A673 (cell line): ENCODE measurements at places on chromosomes 2 and 18. TPM values are rescaled to one million over a fixed set of nuclear protein-coding genes. Genes with fewer than 3 reads are reported as not detected.
A peak's percentile ranks its signal among the peaks of the same experiment; 100 is the strongest.

GRCh38 chr2:148614322-148615049, 30.1 kb upstream of the EPC2 start:
- H3K4me1 ChIP-seq, result peaks cover 28% of the 10 kb centered on the region
- no peak overlapping the region for H3K4me3 ChIP-seq
- no peaks in the 10 kb centered on the region for H3K36me3 ChIP-seq
- no peaks in the 10 kb centered on the region for H3K27me3 ChIP-seq
- peak overlapping the region; percentile 60 for H3K27ac ChIP-seq

- no peak for DNase-seq
- no peak overlapping the region for H3K4me3 ChIP-seq
- H3K4me1 ChIP-seq, result no peaks in the 10 kb centered on the region
- H3K27ac ChIP-seq, result no peak overlapping the region
- no peaks in the 10 kb centered on the region for H3K36me3 ChIP-seq
- no peaks in the 10 kb centered on the region for H3K27me3 ChIP-seq
Observed at GRCh38 chr2:41903474-41904135, 144.2 kb upstream of the PKDCC start.

DNA sequence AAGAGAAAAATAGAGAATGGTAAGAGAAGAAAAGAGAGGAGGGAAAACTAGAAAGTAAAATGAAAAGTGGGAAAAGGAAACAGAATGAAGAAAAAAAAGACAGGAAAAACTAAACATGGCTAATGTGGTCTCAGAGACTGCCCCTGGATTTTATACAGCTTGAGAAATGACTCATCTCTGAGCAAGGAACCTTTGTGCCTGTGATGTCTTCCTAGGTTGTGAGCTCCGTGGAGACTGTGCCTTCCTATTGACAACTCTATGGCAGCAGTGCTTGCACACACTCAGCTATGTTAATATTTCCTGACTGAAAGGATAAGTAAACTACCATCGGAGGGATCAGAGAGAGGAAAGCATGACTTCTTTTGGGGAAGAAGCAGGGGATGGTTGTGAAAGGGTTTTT, 203.8 kb downstream of the RDH14 start:
- no peak overlapping the region for H3K27ac ChIP-seq
- peak; percentile 24 for DNase-seq
- no peaks in the 10 kb centered on the region for H3K36me3 ChIP-seq
- H3K4me1 ChIP-seq, result no peaks in the 10 kb centered on the region
- H3K4me3 ChIP-seq, result no peak overlapping the region
- no peaks in the 10 kb centered on the region for H3K27me3 ChIP-seq

GRCh38 chr2:197710424-197711042, 5.4 kb downstream of the MARS2 start:
- H3K36me3 ChIP-seq, result no peaks in the 10 kb centered on the region
- H3K27me3 ChIP-seq, result no peaks in the 10 kb centered on the region
- H3K4me3 ChIP-seq, result no peak overlapping the region
- DNase-seq, result no peak
- peaks cover 7% of the 10 kb centered on the region for H3K4me1 ChIP-seq
- H3K27ac ChIP-seq, result no peak overlapping the region

GRCh38 chr18:59050661-59051057, 89.0 kb upstream of the SEC11C start:
- H3K36me3 ChIP-seq, result no peaks in the 10 kb centered on the region
- H3K4me3 ChIP-seq, result no peak overlapping the region
- DNase-seq, result no peak
- peaks cover 46% of the 10 kb centered on the region for H3K4me1 ChIP-seq

DNA sequence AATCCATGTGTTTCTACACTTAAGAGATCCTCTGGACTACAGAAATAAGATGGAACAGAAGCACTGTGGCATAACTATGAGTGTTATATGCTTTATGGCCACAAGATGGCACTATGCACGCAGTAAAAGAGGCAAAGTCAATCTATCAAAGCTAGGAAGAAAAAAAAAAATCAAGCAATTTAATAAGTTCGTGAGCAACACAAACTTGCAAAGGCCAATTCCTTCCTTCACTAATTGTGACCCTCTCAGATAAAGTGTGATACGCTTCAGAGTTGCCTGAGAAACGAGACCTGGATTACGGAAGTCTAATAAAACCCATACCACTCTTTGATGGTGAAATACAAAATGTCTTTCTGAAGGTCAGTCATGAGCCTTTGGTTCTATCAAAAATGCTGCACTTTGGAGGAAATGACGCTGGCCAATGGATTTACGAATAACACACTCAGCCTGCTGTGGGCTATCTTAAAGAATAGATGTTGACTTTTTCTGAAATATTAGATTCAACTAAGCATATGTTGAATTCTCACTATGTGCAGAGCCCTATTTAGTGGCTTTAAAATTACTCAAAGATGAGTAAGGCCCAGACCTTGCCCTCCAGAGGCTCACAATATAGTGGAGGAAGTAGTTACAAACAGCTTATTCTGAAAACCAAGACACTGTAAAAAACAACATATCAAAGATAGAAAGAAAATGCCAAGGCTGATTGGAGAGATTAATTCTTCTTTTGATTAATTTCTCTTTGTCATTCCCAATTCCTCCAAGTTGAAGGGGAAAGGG, 35.5 kb upstream of the TTR start:
- peaks cover under 1% of the 10 kb centered on the region for H3K27me3 ChIP-seq
- no peaks in the 10 kb centered on the region for H3K4me1 ChIP-seq
- peak; percentile 68 for DNase-seq

GRCh38 chr18:13625355-13625754, 101.0 kb downstream of the FAM210A start:
- H3K4me1 ChIP-seq, result peaks cover 3% of the 10 kb centered on the region
- H3K27me3 ChIP-seq, result no peaks in the 10 kb centered on the region
- no peak overlapping the region for H3K27ac ChIP-seq

DNA sequence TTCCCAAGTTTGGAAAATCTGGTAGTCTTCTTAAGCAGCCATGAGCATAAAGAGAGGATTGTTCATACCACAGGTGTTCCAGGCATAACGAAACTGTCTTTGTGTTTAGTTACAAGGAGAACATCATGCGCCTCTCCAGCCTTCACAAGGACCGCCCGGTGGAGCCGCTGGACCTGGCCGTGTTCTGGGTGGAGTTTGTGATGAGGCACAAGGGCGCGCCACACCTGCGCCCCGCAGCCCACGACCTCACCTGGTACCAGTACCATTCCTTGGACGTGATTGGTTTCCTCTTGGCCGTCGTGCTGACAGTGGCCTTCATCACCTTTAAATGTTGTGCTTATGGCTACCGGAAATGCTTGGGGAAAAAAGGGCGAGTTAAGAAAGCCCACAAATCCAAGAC, 6.0 kb upstream of the MROH2A start:
- H3K36me3 ChIP-seq, result no peaks in the 10 kb centered on the region
- H3K27me3 ChIP-seq, result no peaks in the 10 kb centered on the region
- H3K27ac ChIP-seq, result no peak overlapping the region
- DNase-seq, result no peak
- H3K4me1 ChIP-seq, result no peaks in the 10 kb centered on the region
- H3K4me3 ChIP-seq, result no peak overlapping the region

- peaks cover 40% of the 10 kb centered on the region for H3K4me1 ChIP-seq
- H3K4me3 ChIP-seq, result no peak overlapping the region
- DNase-seq, result no peak
- no peaks in the 10 kb centered on the region for H3K27me3 ChIP-seq
- H3K27ac ChIP-seq, result no peak overlapping the region
Observed at GRCh38 chr2:152369176-152369860, 34.3 kb downstream of the FMNL2 start.

GRCh38 chr2:197293252-197294007, 17.1 kb downstream of the ANKRD44 start:
- DNase-seq, result peak; percentile 77
- peaks cover 27% of the 10 kb centered on the region for H3K4me1 ChIP-seq
- no peaks in the 10 kb centered on the region for H3K27me3 ChIP-seq
- H3K4me3 ChIP-seq, result no peak overlapping the region

GRCh38 chr2:205401511-205401910, 280.8 kb upstream of the NRP2 start:
- no peak overlapping the region for H3K27ac ChIP-seq
- H3K4me1 ChIP-seq, result no peaks in the 10 kb centered on the region
- no peak for DNase-seq
- no peaks in the 10 kb centered on the region for H3K27me3 ChIP-seq
- H3K36me3 ChIP-seq, result no peaks in the 10 kb centered on the region

DNA sequence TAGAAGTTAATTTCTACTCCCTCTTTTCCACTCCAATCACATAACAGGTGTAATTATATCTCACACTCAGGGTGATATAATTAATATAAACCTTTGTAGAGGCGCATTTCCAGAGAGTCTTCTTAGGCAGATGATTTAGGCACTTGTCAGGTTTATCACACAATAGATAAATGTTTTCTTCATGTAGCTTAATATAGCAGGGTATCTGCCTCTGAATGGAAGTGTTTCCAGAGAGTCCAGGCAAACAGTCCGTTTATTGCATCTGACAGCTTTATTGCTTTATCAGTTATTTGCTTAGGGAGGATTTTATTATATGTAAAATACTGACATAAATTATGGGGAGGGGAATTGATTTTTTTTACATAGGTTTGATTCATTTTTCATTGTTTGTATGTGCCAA, 766.3 kb downstream of the SLC4A3 start:
- H3K27ac ChIP-seq, result no peak overlapping the region
- H3K4me3 ChIP-seq, result no peak overlapping the region
- peaks cover 15% of the 10 kb centered on the region for H3K4me1 ChIP-seq
- no peaks in the 10 kb centered on the region for H3K36me3 ChIP-seq

DNA sequence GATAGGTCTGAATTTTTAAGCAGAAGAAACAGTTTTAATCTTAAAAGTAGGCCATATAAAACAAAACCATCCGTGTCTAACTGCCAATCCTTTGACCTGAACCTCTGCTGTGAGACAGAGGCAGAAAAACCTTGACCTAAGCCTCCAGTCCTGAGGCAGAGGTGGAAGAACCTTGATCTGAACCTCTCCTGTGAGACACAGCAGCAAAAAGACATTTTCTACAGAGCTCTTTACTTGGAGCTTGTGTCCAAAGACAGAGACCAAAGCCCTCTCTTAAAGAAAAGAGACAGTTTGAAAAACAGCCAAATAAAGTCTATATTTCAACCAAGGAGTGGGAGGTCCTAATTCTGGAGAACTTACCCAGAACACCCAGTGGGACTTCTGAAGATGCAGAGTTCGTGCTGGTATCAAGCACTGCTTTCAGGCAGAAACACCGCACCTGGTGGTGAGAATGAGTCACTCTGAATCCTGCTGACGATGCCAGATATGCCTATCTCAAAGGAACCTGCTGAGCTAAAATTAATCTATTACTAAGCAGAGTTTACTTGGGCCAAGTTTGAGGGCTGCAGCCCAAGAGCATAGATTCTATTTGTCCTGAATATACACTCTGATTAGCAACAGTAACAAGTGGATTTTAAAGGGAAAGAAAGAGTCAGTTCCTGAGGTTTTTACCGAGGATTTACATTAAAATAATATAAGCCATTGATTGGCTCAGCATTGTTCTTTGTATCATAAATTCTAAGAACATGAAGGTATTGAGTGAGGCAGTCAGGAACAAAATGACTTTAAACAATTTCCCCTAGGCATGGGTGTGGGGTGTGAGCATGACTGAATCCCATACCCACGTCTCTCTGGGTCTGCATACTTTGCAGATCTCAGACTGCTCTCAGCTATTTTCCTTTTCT, 806.4 kb downstream of the TRIB2 start:
- no peak overlapping the region for H3K27ac ChIP-seq
- peak; percentile 1 for DNase-seq
- H3K4me3 ChIP-seq, result no peak overlapping the region
- no peaks in the 10 kb centered on the region for H3K4me1 ChIP-seq
- H3K27me3 ChIP-seq, result peaks cover 17% of the 10 kb centered on the region

DNA sequence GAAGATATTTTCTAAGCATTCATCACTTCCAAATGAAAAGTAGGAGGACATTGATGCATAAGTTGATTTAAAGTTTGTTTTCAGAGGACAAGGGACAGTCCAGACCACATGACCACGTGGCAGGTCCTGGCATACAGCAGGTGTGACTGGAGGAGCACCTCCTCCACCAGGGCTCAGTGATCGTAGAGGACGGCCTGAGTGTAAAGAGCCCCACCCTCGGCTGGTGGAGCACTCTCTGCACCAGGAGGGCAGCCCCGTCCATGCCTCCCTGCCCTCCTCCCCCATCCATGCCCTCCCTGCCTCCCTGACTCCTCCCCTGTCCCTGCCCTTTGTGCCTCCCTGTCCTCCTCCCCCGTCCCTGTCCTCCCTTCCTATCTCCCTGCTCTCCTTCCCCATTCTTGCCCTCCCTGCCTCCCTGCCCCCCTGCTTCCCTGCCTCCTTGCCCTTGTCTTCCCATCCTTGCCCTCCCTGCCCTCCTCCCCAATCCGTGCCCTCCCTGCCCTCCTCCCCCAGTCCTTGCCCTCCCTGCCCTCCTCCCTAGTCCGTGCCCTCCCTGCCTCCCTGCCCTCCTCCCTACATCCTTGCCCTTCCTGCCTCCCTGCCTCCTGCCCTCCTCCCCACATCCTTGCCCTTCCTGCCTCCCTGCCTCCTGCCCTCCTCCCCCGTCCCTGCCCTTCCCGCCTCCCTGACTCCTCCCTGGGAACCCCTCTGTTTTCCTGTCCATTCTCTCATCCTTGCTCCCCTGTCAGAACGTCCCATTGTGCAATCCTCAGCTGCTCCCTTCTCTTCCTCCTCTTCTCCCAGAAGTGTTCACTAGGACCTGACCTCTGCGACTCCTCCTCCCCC, 47.9 kb downstream of the ANKMY1 start:
- no peak overlapping the region for H3K4me3 ChIP-seq
- H3K36me3 ChIP-seq, result no peaks in the 10 kb centered on the region
- H3K27me3 ChIP-seq, result no peaks in the 10 kb centered on the region
- H3K27ac ChIP-seq, result no peak overlapping the region

DNA sequence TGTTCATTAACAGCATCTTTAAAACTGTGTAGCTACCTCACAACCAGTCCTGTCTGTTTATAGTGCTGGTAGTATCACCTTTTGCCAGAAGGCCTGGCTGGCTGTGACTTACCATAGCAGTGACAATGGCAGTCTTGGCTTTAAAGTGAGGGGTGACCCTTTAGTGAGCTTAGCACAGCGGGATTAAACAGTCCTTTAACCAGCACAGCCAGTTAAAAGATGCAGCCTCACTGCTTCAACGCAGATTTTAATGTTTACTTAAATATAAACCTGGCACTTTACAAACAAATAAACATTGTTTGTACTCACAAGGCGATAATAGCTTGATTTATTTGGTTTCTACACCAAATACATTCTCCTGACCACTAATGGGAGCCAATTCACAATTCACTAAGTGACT, 7.0 kb downstream of the RRM2 start:
- no peak for DNase-seq
- H3K4me3 ChIP-seq, result no peak overlapping the region
- H3K4me1 ChIP-seq, result peaks cover 12% of the 10 kb centered on the region
- H3K27me3 ChIP-seq, result no peaks in the 10 kb centered on the region
- H3K27ac ChIP-seq, result no peak overlapping the region

GRCh38 chr2:108919571-108920373, 69.2 kb downstream of the EDAR start:
- H3K27me3 ChIP-seq, result no peaks in the 10 kb centered on the region
- no peaks in the 10 kb centered on the region for H3K4me1 ChIP-seq
- no peak for DNase-seq

- no peaks in the 10 kb centered on the region for H3K27me3 ChIP-seq
- H3K4me1 ChIP-seq, result peaks cover 10% of the 10 kb centered on the region
- no peaks in the 10 kb centered on the region for H3K36me3 ChIP-seq
- H3K4me3 ChIP-seq, result peak within 1 kb of the TSS; percentile 45
- DNase-seq, result peak; percentile 77
- H3K27ac ChIP-seq, result no peak within 1 kb of the TSS
Observed at GRCh38 chr2:26401739-26402541, at the start of gene DRC1. Gene DRC1 (plus strand): TSS chr2:26401920. CDS start chr2:26401990, 70 bp downstream.

TUBB8B gene
- 0.77 and 0.79 TPM in 2 replicates for total RNA-seq

M1AP gene
- not detected in 2 replicates for total RNA-seq

FAM228A gene
- total RNA-seq, result 0.17 TPM in 1 of 2 replicates, not detected in the other

GALNT1 gene
- total RNA-seq, result 25.6 and 30.7 TPM in 2 replicates

TBR1 gene
- 0.17 and 0.44 TPM in 2 replicates for total RNA-seq

CHRND gene
- total RNA-seq, result not detected in 2 replicates
